ENCODE measurements at places on chromosomes 3 and 15. TPM values are rescaled to one million over a fixed set of nuclear protein-coding genes. Genes with fewer than 3 reads are reported as not detected.

CNTN3 gene
- total RNA-seq = not detected

DUOX1 gene
- total RNA-seq = not detected

CEP19 gene
- 2.6 TPM for total RNA-seq

CLSTN2 gene
- 0.05 TPM for total RNA-seq

LRRC49 gene
- 3.5 TPM for total RNA-seq

CP gene
- total RNA-seq = 5.3 TPM

SEMA3G gene
- 0.07 TPM for total RNA-seq

ZBTB11 gene
- total RNA-seq = 9.7 TPM

All from A549 treated with RU486 at 1 μM for 4 hours (cell line).